ENCODE measurements at places on chromosomes 13 and 19. TPM values are rescaled to one million over a fixed set of nuclear protein-coding genes. Genes with fewer than 3 reads are reported as not detected.

Gene ALOX5AP
- 1.4 TPM for polyA plus RNA-seq

Gene CLEC17A
- polyA plus RNA-seq: 0.07 TPM

Gene NTF4
- polyA plus RNA-seq: not detected

Gene ACP7
- 0.03 TPM for polyA plus RNA-seq

Gene APOC1
- polyA plus RNA-seq: 18.5 TPM

Gene PEAK3
- not detected for polyA plus RNA-seq

Gene MAP1S
- 157 TPM for polyA plus RNA-seq

Gene KLK3
- polyA plus RNA-seq: not detected

Gene CDADC1
- polyA plus RNA-seq: 1.8 TPM

Gene PRSS57
- polyA plus RNA-seq: not detected

Gene ARHGEF7
- 86.2 TPM for polyA plus RNA-seq

Gene ZNF728
- not detected for polyA plus RNA-seq

DNA sequence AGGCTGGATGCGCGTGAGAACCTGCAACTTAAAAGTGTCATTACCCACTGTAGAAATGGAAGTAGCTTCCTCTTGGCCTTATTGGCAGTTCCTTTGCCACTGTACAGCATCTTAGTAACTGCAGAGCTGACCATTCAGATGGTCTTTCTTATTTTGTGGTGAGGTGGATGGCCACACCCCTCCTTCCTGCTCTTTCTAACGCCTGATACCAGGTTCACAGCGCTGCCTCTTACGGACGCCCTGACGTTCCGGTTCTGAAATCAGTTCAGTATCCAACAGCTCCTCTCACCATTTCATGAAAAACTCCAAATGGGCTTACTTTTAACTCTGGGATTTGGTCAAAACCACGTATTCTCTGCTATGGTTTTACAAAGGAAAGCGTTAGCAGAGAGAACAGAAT lies 134.6 kb downstream of the ATP11A start:
- DNase-seq: no peak

DNA sequence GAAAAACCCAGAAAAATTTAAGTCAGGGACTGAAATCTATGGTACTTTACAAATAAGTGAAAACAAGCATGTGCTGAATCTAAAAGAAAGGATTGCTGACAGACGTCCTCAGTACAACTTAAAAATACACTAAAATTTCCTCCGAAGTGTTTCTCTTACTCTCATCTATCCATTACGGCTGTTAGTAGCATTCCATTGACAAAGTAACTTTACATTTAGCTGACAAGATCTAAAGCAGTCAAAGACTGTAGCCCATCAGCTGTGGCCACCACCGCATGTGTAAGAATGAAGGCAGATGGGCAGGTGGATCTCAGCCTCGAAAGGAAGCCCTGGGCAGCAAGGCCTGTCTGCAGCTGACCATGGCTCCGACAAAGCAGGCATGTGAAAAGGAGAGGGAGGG lies 59.0 kb downstream of the FLT1 start:
- DNase-seq: no peak

- no peak for DNase-seq
These were observed 8.0 kb downstream of the MYO1F start for GRCh38 chr19:8569066-8569771.

DNA sequence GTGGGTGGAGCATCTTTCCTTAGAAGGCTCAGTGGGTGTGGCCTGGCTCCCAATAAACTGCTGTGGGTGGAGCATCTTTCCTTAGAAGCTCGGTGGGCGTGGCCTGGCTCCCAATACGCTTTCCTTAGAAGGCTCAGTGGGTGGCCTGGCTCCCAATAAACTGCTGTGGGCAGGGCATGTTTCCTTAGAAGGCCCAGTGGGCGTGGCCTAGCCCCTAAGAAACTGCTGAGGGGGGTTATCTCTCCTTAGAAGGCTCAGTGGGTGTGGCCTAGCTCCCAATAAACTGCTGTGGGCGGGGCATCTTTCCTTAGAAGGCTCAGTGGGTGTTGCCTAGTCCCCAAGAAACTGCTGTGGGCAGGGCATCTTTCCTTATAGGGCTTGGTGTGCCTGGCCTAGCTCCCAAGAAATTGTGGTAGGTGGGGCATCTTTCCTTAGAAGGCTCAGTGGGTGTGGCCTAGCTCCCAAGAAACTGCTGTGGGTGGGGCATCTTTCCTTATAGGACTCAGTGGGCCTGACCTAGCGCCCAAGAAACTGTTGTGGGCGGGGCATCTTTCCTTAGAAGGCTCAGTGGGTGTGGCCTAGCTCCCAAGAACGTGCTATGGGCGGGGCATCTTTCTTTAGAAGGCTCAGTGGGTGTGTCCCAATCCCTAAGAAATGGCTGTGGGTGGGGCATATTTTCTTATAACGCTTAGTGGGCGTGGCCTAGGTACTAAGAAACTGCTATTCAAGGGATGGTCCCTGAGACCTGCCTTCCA lies 10.3 kb downstream of the HSH2D start:
- no peak for DNase-seq

DNA sequence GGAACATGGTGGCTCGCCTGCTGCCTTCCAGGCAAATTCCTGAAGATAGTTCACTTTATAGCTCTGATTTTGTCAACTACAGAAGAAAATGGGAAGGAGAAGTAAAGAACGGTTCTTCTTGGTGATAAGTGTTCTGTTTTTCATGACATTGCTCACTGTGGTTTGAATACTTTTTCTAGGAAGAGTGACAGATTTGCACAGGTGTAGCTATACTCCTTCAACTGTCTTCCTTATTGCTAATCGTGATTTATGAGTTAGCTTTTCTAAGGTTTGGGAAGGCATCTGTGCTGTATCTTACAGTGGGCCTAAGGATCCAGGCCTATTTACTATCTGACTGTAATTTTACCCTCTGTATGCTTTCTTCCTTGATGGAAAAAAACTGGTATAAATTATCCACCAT lies 405.6 kb downstream of the NDFIP2 start:
- no peak for DNase-seq

DNA sequence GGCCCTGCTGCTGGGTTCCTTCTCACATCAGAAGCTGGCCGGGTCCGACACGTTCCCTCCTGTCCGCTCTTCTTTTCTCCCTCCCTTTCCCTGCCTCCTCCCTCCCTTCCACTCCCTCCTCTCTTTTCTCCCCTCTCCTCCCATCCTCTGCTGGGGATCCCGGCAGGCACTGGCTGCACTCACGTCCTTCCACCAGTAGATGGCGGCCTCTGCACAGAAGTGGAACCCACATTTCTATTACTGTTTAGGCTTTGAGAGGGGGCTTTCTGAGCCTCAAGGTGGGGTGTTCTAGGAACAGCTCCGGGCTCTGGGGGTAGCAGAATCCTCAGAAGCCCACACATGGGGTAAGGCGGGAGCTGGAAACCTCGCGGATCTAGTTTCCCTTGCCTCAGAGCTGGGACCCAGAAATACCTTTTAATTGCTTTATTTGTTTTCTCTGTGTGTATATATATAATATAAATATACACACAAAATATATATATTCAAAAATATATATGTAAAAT lies 294.2 kb downstream of the ZNF536 start:
- peak; percentile 22 for DNase-seq

DNA sequence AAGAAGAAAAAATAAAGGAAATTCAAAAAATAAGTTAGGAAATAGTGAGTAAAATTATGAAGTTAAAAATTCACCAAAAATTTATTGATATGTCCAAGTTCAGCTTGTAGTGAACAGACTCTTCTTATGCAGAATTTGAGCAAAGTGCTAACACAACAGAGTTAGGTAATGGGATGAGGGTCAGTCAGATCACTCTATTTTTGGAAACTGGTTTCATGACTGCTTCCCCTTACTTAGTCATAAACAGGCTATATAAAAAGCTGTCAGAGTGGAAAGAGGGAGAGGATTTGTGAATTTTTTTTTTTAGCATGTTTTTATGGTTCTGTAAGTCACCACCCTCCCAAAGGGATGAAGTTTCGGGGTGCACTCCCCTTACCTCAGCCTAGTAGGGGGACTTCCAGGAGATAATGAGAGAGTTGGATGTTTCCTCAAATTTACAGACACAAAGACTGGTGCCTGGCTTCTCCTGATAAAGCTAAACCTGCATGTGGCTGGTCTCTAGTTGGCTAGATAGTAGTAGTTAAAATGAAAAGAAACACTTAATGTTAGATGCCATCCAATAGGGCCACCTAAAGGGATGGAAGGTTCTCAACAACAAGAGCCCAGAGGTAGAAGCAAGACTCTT lies 4.5 kb downstream of the CPB2 start:
- no peak for DNase-seq

- no peak for DNase-seq
These were observed 2.2 kb downstream of the PNMA8B start for GRCh38 chr19:46493236-46494145.

DNA sequence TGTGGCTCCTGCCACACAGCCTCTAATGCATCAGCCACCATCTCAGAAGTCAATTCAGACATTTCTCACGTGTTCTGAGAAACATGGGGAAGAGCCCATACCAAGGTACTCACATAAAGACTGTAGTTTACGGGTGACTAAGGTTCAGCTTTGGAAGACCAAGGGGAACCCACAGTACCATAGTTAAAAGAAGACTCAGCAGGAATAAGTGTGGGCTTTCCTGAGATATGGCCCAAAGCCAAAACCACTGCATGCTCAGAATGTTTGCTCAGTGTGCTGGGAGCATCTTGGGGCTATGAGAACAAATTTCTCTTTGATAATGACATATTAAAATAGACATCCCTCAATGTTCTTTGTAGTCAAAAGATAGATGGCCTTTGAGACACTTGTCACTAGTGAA lies 283.8 kb downstream of the DCT start:
- no peak for DNase-seq

GRCh38 chr13:95698047-95698749 lies 21.3 kb downstream of the DNAJC3 start:
- no peak for DNase-seq

DNA sequence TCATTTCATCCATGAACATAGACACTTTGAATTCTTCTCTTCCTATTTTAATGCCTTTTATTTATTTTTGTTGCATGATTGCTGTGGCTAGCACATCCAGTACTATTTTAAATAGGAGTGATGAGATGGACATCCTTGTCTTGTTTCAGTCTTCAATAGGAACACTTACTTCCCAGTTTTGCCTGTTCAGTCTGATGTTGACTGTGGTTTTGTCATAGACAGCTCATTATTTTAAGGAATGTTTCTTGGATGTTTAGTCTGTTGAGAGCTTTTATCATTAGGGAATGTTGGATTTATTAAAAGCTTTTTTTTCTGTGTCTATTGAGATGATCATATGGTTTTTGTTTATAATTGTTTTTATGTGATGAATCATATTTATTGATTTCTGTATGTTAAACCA lies 586.6 kb downstream of the SLITRK1 start:
- no peak for DNase-seq

GRCh38 chr19:56108447-56109195 lies 12.5 kb downstream of the ZNF787 start:
- no peak for DNase-seq

DNA sequence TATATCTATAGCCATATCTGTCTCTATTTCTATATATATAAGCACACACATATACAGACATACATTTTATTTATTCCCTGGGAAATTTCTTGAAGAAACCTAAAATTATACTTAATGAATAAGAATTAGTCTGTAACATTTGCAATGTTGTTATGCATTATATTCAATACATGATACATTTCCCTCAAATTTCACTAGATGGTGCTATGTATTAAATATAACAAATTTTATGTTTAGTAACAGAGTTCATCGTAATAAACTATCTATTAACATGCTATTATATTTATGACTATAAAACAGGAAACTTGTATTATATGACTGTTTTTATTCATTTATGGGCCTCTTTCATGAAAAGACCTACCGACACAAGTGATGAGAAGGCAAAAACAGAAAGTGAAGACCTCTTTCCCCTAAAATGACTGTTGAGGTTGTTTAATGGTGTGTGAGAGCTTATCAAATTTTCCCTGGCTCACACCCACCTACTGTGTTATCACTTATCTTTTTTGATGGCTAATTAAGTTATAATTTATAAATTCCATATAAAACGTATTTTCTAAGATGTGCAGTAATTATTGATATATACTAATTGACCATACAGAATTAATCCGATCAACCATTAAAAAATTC lies 881.9 kb downstream of the SLITRK6 start:
- peak; percentile 16 for DNase-seq

DNA sequence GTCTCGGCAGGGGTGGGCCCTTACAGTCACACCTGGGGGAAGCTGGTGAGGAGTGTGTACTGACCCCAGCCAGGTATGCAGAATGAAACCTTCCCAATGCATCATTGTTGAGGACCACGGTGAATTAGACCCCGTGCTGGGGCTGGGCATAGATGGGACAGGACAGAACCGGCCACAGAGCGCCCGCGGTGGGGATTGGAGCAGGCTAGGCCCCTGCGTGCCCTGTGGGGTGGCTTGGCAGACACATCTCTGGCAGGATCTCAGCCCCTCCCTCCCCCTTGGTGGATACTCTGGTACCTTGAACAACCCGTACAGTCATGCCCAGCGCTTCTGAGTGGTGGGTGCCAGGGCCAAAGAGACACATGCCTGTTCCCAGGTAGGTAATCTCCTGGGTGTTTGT lies 200.6 kb downstream of the TEX29 start:
- DNase-seq: no peak

- DNase-seq: no peak
These were observed 801.2 kb upstream of the SLITRK1 start for GRCh38 chr13:84683448-84683847.

GRCh38 chr19:13007292-13008045 lies 12.2 kb downstream of the NFIX start:
- no peak for DNase-seq

DNA sequence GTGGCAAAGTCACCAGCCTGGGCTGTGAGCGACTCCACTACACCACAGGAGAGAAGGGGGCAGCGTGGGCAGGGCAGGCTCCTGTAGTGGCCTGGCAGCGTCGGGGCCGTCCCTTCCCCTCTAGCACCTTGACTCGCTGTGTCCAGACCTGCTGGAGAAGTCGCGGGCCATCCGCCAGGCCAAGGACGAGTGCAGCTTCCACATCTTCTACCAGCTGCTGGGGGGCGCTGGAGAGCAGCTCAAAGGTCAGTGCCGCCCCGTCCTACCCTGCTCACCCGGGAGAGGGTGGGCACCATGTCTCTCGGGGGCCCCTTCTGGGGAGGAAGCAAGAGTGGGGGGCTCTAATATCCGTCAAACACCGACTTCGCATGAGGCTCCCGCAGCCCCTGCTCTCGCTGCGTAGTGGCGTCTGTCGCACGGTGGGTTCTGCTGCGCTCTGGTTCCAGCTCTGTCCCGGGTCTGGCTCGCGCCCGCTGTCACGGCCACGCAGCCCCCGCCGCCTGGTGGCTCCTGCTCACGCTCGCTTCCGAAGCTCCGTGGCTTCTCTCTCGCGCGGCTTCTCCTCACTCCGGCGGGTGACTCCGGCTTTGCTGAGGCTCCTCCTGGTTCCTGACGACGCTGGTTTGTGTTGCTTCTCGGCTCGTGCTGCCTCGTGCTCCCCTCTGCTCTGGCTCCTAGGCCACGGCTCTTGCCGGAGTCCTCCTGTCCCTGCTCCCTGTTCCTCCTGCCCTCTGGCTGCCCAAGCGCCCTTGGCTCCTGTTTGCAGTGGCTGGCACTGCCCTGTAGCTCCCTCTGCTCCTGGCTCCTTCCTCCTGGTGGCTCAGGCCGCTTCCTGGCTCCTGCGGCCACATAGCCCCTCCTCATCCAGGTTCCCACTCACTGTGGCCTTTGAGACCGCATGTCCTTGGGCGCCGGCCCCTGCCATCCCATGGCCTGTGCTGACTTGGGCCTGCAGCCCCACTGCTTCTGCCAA lies 27.2 kb downstream of the MYH14 start:
- no peak for DNase-seq

Measured in endothelial cell of umbilical vein (primary cell).